GM13976 (cell line): ENCODE measurements at places on chromosomes 5 and 9.

DNA sequence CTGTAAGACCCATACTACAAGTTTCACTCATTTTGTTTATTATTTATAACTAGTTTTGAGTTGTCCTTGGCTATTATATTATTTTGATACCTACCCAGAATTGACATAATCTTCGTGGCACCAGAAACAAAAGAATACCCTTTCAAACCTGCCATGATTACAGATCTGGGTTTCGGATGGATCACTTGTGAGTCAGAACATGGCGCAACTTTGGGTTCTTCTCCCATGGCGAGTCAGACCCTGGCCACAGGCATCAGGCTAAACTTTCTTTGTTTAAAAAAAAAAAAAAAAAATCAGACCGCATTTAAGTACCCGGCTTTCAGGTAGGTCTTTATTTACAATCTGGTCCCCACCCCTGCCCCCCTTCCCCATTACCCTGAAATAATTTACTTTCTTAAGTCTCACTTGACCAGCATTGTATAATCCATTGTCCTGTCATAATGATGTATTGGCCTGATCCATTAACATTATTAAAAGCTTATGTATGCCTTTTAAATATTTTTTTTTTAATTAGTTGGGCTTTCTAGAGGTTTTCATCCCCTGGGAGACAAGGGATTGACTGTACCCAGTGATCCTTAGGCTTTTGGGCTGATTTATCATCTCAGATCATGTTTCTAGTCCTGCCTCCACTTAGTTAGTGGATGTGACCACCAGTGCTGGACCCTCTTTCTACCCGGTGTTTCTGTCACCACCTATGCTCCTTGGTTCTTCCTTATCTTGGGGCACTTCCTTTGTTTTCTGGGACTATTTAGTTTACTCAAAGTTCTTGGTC is 43.9 kb downstream of the F2RL2 start:
- DNase-seq, result no peak

DNA sequence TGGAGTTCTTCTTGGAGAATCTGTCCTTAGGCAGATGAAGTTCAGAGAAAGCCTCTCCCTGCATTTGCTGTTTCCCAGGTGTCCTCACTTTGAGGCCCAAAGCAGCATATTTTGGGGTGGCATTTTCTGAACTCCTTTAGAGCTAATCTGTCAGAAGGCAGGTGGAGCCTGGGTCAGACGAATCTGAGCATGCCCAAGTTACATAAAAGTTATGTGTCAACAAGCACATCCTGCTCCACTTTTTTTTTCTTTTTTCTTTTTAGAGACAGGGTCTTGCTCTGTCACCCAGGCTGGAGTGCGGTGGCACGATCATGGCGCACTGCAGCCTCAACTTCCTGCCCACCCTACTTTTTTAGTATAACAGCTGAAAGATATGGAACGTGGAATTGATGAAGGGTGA is 41.3 kb upstream of the HSPA9 start:
- no peak for DNase-seq

- no peak for DNase-seq
Observed at GRCh38 chr9:11269036-11269435, 656.2 kb upstream of the PTPRD start.

DNA sequence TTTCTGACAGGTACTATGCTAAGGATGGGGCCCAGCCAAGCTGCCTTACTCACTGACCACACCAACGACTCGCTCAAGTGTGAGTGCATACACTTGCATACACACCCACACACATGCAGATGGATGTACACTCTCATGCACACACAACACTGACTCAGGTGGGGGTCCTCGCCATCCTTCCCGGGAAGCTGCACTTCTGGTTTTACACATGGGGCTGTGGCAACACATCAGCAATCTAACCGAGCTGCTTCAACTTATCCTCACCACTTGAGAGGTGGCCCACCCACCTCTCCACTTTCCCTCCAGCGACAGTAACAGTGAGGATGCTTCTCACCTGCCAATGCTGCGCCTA is 67.2 kb upstream of the SLC25A51 start:
- no peak for DNase-seq

GRCh38 chr5:82922086-82922734 is 155.0 kb downstream of the TMEM167A start:
- no peak for DNase-seq

GRCh38 chr5:111779922-111780292 is 22.9 kb upstream of the NREP start:
- no peak for DNase-seq

DNA sequence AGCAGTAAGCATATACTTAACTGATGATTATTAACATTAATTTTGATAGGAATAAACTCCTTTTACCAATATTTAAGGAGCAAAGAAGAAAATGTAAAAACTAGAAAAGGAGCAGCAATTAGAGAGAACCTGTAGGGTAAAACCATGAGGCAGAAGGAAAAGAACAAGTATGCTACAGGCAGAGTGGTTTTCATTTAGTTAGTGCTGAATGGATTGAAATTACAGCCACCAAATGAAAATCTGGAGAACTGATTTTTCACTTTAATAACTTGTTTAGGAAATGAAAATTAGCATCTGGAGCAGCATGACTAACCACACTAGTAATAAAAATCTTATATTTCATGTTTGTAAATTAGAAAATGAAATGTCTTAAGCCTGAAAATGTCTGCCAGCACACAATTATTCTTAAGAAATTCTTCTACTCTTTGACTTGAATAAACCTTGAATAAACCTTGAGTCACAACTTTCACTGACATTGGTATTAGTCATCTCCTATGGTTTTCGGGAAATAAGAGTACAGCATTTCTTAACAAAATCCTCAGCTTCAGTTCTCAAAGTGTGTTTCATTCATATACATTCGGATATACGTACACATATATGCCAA is 1504.9 kb upstream of the C9orf72 start:
- DNase-seq, result no peak

GRCh38 chr9:114000063-114000454 is 78.0 kb downstream of the AMBP start:
- no peak for DNase-seq

DNA sequence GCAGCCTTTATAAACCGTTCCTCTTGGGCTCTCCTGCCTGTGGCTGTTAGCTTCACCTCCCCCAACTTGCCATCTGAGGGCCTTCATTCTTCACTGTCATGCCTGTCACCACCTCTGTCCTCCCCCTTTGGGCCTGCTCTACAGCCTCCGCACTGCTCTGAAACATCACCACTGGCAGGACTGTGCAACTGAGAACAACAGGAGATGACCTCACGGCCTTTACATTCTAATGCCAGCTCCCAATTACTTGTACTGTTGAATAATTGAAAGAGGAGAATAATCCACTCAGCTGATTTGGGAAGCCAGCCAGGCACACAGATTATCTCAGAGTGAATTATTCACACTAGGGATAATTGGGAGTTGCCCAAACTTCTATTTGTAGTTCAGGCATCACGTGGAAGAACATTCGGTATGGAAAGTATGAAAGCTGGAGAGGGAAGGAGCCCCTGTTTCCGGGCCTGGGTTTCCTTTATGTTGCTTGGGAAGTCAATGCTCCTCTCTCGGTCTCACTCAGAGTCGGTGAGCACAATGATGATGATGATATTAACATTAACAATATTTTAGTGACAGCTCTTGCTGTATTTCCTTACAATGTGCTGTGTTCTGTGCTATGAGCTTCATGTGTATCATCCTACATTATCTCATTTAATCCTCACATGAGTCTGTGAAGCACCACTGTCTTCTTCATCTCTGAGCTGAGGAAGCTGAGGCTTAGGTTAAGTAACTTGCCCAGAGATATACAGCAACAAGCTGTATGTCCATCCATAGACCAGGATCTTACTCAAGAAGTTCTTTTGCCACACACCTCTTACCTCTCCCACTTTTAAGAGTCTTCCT is 99.3 kb upstream of the LRRTM2 start:
- no peak for DNase-seq

DNA sequence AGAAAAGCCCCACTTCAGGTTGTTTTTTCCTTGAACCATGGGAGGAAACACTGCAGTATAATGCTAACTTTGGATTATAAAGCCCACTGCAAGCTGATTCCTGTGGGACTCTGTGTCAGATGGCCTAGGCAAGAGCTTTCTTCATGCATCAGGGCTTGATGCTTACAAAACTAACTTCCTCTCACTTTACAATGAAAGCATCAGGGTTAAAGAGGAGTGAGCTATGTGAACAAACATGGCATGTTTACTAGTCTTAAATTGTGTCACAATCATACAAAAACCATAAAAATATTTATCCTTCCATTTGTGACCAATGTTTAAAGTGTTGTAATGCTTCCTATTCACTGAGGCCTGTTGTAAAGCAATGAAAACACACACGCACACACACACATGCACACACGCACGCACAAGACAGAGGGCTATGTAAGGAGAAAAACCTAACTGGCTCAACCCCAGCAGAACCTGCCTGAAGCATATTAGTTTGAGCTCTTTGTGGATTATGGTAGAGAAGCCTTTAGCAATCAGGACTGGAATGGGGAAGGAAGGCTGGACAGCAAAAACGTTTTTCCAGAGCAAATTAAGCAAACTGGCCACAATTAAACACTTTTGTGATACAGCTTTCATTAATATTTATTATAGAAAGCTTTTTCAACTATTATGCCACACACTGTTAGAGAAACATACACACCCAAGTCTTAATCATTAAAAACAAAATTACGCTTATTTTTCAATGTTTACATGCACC is 122.2 kb downstream of the AUH start:
- no peak for DNase-seq

DNA sequence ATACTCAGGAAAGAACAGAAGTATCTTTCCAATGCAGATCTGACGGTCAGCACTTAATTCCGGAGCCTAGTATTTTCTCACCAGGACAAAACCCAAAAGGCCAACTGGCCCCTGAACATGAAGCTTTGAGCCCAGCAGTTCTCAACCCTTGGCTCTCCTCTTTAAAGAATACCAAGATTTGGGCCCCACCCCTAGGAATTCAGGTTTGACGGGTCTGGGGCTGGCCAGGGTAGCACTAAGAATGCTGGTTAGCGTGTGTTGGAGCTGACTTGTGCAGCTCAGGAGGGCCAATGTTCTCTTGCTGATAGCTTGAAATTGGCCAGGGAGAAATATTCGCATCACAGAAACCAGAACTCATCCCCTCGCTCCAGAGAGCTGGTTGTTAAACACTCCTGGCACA is 88.3 kb upstream of the PTCH1 start:
- DNase-seq, result no peak

- no peak for DNase-seq
Observed at GRCh38 chr9:129832982-129833381, 2.1 kb downstream of the C9orf78 start.

- DNase-seq, result no peak
Observed at GRCh38 chr5:135615581-135616260, 36.9 kb upstream of the CXCL14 start.

- no peak for DNase-seq
Observed at GRCh38 chr5:84682531-84682930, 297.9 kb upstream of the EDIL3 start.

GRCh38 chr9:91986248-91986647 is 36.2 kb upstream of the ROR2 start:
- no peak for DNase-seq

DNA sequence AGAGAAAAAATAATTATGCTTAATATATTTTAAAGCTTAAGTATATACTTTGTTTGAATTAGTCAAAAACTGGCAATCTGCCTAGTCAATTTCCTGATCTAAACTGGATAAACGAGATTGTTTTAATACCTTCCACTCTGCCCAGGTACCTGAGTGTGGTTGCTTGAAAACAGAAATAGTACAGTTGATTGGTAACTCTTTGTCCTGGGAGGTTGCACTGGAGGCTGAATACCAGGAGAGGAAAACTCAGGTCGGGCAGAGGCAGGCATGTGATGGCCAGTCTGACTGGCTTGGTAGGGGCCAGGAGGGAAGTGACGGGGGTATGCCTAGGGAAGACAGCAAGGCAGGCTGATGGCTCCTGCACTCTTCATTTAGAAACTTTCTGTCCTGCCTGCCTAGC is 80.2 kb downstream of the PIK3R1 start:
- no peak for DNase-seq
